CD4-positive, alpha-beta memory T cell (primary cell): ENCODE measurements at places on chromosomes 13 and 19. TPM values are rescaled to one million over a fixed set of nuclear protein-coding genes. Genes with fewer than 3 reads are reported as not detected.

- H3K27me3 ChIP-seq, result no peaks in the 10 kb centered on the region
- DNase-seq, result no peak
- H3K36me3 ChIP-seq, result no peaks in the 10 kb centered on the region
- H3K4me3 ChIP-seq, result no peak overlapping the region
- no peak overlapping the region for H3K27ac ChIP-seq
- no peaks in the 10 kb centered on the region for H3K4me1 ChIP-seq
Measured at GRCh38 chr13:96744367-96745331, 249.6 kb downstream of the OXGR1 start.

GRCh38 chr13:31276421-31276820, 76.6 kb downstream of the B3GLCT start:
- H3K36me3 ChIP-seq, result no peaks in the 10 kb centered on the region
- no peak for DNase-seq
- H3K27me3 ChIP-seq, result no peaks in the 10 kb centered on the region
- H3K27ac ChIP-seq, result no peak overlapping the region
- H3K4me1 ChIP-seq, result no peaks in the 10 kb centered on the region

DNA sequence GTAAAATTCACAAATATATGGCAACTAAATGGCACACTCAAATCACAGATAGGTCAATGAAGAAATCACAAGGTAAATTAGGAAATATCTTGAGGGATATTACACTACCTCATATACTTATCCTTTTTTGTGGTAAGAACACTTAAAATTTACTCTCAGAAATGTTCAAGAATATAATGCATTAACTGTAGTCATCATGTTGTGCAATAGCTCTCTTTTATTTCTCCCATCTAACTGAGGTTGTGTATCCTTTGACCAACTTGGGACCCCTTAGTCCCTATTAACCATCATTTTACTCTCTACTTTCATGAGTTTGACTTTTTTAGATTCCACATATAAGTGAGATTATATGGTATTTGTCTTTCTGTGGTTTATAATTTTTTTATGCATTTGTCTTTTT, 52.6 kb downstream of the WTIP start:
- no peaks in the 10 kb centered on the region for H3K36me3 ChIP-seq
- no peak overlapping the region for H3K4me3 ChIP-seq
- no peaks in the 10 kb centered on the region for H3K4me1 ChIP-seq
- peaks cover 4% of the 10 kb centered on the region for H3K27me3 ChIP-seq
- DNase-seq, result no peak

GRCh38 chr13:73287831-73288230, 229.0 kb downstream of the KLF5 start:
- H3K27ac ChIP-seq, result no peak overlapping the region
- no peaks in the 10 kb centered on the region for H3K27me3 ChIP-seq
- no peak overlapping the region for H3K4me3 ChIP-seq
- H3K36me3 ChIP-seq, result no peaks in the 10 kb centered on the region
- H3K4me1 ChIP-seq, result no peaks in the 10 kb centered on the region

- no peaks in the 10 kb centered on the region for H3K27me3 ChIP-seq
- H3K4me1 ChIP-seq, result no peaks in the 10 kb centered on the region
- H3K27ac ChIP-seq, result no peak overlapping the region
- DNase-seq, result no peak
Measured at GRCh38 chr13:96403651-96404050, 313.7 kb downstream of the HS6ST3 start.

DNA sequence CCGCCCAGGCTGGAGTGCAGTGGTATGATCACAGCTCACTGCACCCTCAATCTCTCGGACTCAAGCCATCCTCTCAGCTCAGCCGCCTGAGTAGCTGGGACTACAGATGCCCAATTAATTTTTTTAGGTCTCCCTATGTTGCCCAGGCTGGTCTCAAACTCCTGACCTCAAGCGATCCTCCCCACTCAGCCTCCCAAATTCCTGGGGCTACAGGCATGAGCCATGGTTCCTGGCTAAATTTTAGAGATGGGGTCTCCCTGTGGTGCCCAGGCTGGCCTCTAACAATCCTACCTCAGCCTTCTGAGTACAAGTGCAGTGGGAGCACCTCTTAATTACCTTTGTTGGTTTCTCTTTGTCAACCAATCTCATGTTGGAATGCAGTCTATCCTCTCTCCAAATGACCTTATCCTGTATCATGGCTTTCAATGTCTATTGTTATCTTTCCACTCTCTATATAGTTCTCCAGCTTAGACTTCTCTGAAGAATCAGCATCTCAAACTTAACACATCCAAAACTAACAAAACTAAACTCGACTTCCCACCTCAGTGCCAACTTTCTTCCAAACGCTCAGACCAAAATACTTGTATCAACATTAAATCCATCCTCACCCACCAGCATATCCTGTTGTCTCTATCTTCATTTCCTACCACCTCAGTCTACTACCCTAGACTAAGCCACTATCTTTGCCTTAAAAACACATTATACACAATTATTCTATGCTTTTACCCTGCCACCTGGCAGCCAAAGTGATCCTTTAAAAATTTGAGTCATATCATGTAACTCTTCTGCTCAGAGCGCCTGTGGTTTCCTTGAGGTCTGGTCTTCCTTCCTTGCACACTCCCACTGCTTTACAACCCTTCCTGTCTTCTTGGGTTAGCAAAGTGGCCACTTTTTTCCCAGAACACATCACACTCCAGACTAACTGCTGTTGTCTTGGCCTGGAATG, 6.7 kb downstream of the TPT1 start:
- H3K27me3 ChIP-seq, result no peaks in the 10 kb centered on the region
- peaks cover 98% of the 10 kb centered on the region for H3K4me1 ChIP-seq
- DNase-seq, result peak; percentile 73
- no peak overlapping the region for H3K4me3 ChIP-seq

GRCh38 chr13:77513719-77514335, 21.7 kb upstream of the SCEL start:
- H3K27me3 ChIP-seq, result no peaks in the 10 kb centered on the region
- H3K27ac ChIP-seq, result no peak overlapping the region
- H3K4me1 ChIP-seq, result no peaks in the 10 kb centered on the region
- no peak for DNase-seq

GRCh38 chr19:42514449-42514848, 13.8 kb downstream of the CEACAM1 start:
- no peak overlapping the region for H3K27ac ChIP-seq
- H3K27me3 ChIP-seq, result no peaks in the 10 kb centered on the region
- DNase-seq, result no peak

DNA sequence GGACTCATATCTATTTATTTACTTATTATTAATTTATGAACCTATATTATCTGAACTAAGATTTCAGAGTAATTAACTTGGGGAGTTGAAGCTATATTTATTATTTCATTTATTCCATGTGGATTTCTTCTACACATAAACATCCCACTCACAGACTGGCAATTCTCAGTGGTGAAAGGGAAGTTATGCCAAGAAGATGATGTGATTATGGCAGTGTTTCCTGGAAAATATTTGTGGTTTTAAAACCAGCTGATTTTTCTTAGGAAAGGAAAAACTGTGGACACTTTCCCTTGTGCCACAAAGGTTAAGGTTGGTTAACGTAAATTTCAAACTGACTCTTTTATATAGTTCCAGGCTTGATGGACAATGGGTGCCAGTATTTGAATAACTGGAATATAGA, 513.1 kb downstream of the SLITRK6 start:
- DNase-seq, result no peak
- no peak overlapping the region for H3K27ac ChIP-seq
- no peaks in the 10 kb centered on the region for H3K27me3 ChIP-seq
- no peaks in the 10 kb centered on the region for H3K36me3 ChIP-seq
- no peaks in the 10 kb centered on the region for H3K4me1 ChIP-seq
- no peak overlapping the region for H3K4me3 ChIP-seq

GRCh38 chr19:926589-927350, 935 bp downstream of the ARID3A start:
- peaks cover 15% of the 10 kb centered on the region for H3K4me1 ChIP-seq
- H3K27ac ChIP-seq, result peak overlapping the region; percentile 21
- peak overlapping the region; percentile 60 for H3K4me3 ChIP-seq

- H3K27ac ChIP-seq, result no peak overlapping the region
- no peak for DNase-seq
- H3K4me1 ChIP-seq, result no peaks in the 10 kb centered on the region
- H3K4me3 ChIP-seq, result no peak overlapping the region
Measured at GRCh38 chr13:91331047-91331915, 16.2 kb upstream of the MIR17HG start.

DNA sequence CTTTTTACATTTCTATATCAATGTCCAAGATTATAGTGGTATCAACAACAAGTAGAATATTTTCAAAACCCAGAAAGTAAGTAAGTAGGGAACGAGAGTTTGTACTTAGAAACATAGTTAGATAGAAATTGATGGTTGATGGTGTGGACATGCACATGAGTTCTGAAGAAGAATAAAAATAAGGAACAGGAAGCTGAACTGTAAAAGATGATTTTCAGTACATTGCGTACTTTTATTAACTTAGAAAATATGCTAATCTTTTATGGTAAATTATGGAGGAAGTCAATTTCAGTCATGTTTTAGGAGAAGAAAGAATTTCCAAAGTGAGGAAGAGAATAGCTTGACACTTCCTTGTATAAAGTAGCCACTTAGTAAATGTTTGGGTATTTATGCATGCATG, 12.3 kb upstream of the GPR18 start:
- no peak overlapping the region for H3K4me3 ChIP-seq
- H3K36me3 ChIP-seq, result no peaks in the 10 kb centered on the region
- H3K4me1 ChIP-seq, result peaks cover 59% of the 10 kb centered on the region

DNA sequence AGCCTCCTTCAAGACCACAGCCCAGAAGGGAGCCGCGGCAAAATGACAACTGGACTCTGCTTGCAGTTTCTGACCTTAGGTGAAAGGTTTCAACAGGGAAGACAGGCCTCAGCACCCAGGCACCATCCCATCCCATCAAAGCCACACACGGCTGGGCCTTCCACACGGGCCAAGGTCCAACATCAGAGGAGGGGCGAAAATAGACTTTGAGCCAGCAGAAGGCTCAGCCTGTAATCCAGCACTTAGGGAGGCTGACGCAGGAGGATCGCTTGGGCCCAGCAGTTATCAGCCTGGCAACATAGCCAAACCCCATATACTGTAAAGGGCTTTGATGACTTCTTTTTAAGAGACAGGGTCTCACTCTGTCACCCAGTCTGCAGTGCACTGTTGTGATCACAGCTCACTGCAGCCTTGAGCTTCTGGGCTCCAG, 26.8 kb upstream of the TINCR start:
- no peaks in the 10 kb centered on the region for H3K27me3 ChIP-seq
- no peaks in the 10 kb centered on the region for H3K4me1 ChIP-seq
- no peak overlapping the region for H3K27ac ChIP-seq

DNA sequence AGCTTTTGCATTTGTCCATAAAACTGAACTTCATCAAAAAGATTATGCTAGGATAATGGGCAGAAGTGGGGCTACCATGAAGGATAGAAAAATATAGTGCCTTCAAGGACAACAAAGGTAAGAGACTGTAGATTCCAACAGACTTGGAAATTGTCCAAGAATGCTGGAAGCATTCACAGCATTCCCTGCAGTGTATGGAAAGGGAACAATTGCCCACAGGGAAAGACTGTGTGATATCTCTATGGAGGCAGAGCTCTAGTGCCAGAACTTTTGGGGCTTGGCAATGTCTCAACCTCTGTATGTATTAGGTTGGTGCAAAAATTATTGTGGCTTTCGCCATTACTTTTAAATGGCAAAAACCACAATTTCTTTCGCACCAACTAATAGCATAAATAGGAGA, 1598.8 kb upstream of the MIR17HG start:
- no peaks in the 10 kb centered on the region for H3K4me1 ChIP-seq
- no peak for DNase-seq
- H3K36me3 ChIP-seq, result no peaks in the 10 kb centered on the region

DNA sequence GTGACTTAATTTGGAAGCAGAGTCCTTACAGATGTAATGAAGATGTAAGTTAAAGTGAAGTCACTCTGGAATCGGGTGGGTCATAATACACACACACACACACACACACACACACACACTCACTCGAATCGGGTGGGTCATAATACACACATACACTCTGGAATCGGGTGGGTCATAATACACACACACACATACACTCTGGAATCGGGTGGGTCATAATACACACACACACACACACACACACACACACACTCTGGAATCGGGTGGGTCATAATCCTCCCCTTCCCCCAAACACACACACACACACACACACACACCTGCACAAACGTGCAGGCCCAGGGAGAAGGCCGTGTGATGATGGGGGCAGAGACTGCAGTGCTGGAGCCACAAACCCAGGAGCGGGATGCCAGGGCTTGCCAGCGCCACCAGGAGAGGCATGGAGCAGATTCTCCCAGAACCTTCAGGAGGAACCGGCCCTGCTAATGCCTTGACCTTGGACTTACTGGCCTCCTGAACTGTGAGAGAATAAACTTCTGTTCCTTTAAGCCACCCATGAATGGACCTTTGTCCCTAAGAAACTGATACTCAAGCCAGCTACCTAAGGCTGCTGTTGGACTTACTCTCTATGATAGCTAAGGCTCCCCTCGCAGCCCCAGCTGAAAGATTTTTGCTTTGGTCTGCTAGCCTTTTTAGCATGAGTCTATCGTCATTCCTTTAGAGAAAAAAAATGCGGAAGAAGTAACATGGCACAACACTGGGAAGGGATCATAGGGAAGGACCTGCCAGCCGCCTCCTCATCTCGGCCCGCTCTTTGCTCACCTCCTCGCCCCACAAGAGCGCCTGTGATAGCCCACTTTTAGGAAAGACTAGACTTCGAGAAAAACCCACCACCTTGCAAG, 136.2 kb upstream of the RNF113B start:
- DNase-seq, result no peak
- H3K27me3 ChIP-seq, result no peaks in the 10 kb centered on the region
- no peaks in the 10 kb centered on the region for H3K36me3 ChIP-seq

- no peaks in the 10 kb centered on the region for H3K27me3 ChIP-seq
- H3K4me1 ChIP-seq, result no peaks in the 10 kb centered on the region
- H3K4me3 ChIP-seq, result no peak overlapping the region
- peak; percentile 74 for DNase-seq
- H3K36me3 ChIP-seq, result peaks cover 27% of the 10 kb centered on the region
Measured at GRCh38 chr19:49983645-49984229, 22.8 kb upstream of the SIGLEC11 start.

DNA sequence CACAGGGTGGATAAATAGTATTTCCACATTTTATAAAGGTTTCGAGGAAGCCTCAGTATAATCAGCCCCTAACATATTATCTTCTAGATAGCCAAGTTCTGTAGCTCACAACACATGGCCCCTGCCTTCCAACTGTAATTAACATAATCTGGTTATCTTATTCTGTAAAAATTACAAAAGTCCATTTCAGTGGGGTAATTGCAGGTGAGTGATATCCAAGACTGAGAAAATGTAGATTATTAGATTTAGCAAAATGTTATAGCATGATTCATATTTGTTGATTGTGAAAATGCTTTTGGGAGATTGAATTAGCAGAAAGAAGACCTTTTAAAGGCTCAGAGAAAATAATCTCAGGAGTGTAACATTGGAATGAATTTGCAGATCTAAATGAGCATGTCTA, 168.3 kb upstream of the GPC6 start:
- H3K36me3 ChIP-seq, result no peaks in the 10 kb centered on the region
- no peaks in the 10 kb centered on the region for H3K27me3 ChIP-seq
- no peak overlapping the region for H3K27ac ChIP-seq
- H3K4me1 ChIP-seq, result no peaks in the 10 kb centered on the region

ETV2 gene
- 1.3 TPM for total RNA-seq

TMED1 gene
- 9.0 TPM for total RNA-seq

OVOL3 gene
- not detected for total RNA-seq

KRTDAP gene
- not detected for total RNA-seq

CCDC8 gene
- total RNA-seq, result not detected

CBARP gene
- not detected for total RNA-seq

RASAL3 gene
- 229 TPM for total RNA-seq

CILP2 gene
- 0.14 TPM for total RNA-seq

DPF1 gene
- total RNA-seq, result not detected

IRF2BP1 gene
- 35.8 TPM for total RNA-seq

ZNF14 gene
- total RNA-seq, result 31.2 TPM
